Femur (tissue), 1 donor: ENCODE measurements at places on chromosomes 1 and 21.

DNA sequence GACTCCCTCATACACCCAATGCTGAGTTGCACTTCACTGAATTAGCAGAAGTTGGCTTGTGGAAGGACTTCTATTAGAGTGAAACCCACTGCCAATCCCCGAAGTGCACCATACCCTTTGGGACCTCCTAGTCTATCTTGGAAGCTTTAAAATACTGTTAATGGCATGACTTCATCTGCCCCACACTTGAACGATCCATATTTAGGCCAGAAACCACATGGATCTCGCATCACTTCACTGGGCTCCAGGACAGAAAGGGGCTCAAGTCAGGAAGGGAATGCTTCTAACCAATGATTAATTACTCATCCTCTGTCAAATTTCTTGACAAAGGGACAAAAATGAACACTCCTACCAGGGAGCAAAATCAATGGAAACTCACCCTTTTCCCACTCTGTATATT, 69.1 kb downstream of the BCAR3 start:
- no peak for DNase-seq

DNA sequence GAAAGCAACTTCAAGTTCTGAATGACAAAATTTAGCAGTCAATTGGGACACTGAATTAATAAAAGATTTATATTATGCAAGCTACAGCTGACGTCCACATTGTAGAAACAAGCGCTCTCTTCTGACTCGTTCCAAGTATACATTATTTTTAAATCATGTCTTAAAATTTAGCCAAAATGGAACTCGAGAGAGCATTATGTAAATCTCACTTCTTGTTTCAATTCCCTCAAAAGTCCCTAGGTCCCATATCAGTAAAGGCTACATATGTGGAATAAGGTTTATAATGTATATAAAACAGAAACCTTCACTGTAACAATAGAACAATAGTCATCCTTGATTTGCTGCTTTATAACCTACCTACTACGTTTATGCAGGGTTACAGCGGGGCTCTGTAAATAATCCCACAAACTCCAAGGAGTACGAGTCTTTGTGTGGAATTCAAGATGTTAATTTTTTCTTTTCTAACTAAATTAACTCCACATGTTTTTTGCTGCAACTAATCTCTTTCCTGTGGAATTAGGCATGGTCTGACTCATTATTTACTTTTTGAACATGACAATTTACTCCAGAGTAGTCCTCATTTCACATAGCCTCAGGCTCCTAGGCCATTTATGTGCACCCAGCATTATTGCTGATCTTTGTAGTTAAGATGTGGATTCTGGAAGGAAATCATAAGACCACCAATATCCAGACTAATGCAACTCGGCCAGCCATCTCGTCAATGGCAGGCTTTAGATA, 785.1 kb downstream of the LTN1 start:
- DNase-seq: no peak

DNA sequence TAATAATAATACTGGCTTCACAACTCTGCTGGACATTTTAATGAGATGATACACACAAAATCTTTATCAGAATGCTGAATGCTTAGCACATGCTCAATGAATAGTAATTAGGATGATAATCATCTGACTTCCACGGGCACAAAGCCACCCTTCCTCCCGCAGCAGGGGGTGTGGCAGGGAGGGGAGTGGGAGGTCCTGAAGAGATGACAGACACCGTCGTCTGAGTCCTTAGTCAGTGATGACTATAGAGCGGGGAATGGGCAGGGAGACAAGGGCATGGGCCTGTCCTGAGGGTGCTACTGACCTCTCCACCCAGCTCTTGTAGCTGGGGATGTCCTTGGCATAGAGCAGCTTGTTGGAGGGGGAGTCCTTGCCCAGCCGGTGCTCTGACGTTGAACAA, 117.6 kb upstream of the CD34 start:
- DNase-seq: no peak

GRCh38 chr1:167499106-167499505, 19.2 kb downstream of the CD247 start:
- no peak for DNase-seq

DNA sequence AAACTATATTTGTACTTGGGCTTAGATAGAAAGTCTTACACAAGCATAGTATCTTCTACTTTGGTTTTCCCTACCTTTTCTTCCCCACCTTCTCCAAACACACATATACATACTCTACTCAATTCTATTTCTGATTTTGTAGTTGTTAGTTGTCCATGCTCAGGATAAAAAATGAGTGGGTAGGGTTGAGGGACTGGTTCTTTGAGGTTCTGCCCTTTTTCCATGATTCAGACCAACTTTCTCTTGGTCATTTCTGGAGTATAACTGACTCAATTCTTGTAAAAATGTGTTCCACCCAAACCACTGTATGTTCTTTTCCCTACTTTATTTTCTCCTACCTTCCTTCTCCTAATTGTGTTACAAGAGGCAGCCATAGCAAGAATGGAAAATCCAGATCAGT, 3.3 kb downstream of the CFAP126 start:
- DNase-seq: no peak

GRCh38 chr1:226305184-226305583, 3.8 kb downstream of the LIN9 start:
- DNase-seq: no peak

- DNase-seq: no peak
Observed at GRCh38 chr1:3743826-3744225, 8.4 kb upstream of the CCDC27 start.

DNA sequence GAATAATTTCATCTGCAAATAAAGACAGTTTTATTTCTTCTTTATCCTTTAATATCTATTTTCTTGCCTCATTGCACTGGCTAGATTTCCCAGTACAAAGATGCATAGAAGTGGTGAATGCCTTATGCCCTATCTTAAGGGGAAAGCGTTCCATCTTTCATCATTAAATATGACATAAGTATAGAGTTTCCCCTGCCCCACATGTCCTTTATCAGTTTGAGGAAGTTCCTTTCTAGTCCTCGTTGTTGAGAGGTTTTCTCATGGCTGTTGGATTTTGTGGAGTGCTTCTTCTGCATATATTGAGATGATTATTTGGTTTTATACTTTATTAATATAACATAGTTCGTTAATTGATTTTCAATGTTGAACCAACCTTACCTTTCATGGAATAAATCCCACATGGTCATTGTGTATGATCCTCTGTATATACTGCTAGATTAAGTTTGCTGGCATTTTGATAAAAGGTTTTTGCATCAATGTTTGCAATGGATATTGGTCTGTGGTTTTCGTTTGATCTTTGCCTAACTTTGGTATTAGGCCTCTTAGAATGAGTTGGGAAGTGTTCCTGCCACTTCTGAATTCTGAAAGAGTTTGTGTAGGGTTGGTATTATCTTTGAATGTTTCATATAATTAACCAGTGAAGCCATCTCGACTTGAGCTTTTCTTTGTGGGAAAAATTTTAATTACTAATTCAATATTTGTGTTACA, 15.6 kb downstream of the PRKACB start:
- no peak for DNase-seq

- DNase-seq: no peak
Observed at GRCh38 chr1:996851-997712, 2.8 kb downstream of the HES4 start.

DNA sequence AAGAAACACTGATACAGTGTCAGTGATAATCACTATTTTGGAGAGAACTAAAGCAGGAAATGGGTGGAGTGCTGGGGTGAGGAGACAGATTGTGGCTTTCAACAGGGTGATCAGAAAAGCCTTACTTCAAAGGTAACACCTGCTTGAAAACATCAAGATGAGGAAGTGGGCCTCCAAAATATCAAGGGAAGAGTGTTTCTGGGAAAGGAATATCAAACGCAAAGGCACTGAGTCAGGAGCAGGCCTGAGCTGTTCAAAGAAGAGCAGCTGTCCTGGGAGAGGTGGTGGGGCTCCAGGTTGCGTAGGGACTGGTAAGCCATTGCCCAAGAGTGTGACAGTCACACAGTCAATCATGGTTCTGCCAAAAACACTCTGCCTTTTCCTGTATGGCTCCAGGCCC, 47.1 kb upstream of the ATP1A1 start:
- DNase-seq: no peak

DNA sequence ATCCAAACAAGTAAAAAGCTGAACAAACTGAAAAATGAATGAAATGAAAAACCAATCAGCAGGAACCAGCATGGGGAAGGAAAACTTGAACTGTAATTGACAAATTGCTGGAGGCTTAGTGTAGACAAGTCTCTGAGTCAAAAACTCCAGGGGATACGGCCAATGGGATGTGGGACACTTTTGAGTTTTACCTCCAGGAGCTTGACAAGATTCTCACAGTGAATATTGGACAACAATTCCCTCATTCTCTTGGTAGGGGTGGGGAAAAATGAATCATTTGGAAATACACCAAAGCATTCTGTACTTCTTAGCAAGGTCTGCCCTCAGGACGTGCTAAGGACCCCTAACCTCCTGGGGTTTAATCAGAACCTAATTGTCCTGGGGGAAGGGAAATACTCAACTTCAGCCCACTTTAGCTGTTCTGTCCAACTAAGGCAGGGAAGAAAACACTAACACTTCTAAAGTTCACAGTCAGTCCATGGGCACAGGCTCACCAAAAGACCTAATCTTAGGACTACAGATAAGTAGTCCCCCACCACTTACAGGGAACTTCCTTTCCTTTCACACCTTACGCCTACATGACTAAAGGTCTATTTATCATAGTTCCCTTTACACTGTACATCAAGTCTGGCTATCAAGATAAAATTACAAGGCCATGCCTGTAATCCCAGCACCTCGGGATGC, 60.7 kb upstream of the CDC42BPA start:
- no peak for DNase-seq

GRCh38 chr1:218339267-218339831, 5.8 kb upstream of the TGFB2 start:
- no peak for DNase-seq

DNA sequence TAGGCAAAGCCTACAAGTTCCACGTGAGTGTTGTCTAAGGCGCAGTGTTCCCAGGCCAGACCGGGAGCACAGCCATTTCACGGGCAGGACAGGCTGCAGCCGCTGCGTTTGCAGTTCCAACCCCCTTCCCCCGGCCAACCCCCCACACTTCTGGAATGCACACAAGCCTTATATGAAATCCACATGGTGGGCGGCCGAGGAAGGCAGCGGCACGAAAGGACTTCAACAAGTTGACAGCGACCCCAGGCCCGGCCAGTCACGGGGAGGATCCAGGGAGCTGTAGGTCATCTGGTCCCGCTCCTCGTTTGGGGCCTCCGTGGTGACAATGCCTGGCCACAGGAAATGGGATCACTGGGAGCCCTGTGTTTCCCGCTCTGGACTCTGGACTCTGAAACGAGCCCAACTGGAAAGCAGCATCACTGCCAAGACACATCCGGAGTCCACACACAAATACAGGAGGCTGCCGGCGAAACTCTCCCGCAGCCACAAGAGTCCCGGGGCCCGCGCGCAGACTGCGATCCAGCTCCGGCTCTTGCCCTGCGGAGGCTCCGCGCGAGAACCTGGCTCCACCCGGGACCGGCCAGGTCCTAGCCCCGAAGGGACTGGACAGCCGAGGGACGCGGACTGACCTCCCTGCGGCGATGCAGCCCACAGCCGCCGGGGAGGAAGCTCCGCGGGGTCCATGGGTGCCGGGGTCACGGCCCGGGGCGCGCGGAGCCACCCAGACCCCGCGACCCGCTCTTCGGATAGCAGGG, 794 bp downstream of the NID1 start:
- DNase-seq: peak; percentile 88

- DNase-seq: no peak
Observed at GRCh38 chr1:219938706-219939105, 10.3 kb upstream of the SLC30A10 start.

GRCh38 chr1:1438531-1439381, 3.3 kb downstream of the VWA1 start:
- DNase-seq: peak; percentile 38

DNA sequence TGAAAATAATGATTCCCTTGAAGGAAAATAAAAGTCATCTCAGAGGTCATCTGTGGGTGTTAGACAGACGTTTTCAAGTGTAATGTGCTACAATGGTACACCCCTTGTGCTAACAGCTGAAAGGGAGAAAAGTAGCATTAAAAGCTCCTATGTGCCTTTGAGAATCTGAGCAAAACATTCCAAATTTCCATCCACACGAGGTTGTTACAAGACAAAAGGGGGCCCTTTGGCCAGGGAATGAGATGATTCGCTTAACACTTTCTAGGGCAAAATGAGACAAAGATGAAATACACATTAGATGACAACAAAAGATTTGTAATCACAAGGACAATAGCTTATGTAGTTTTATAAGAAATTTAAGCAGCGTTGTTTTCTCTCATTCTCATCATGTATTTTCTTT, 303.6 kb downstream of the LMX1A start:
- no peak for DNase-seq

DNA sequence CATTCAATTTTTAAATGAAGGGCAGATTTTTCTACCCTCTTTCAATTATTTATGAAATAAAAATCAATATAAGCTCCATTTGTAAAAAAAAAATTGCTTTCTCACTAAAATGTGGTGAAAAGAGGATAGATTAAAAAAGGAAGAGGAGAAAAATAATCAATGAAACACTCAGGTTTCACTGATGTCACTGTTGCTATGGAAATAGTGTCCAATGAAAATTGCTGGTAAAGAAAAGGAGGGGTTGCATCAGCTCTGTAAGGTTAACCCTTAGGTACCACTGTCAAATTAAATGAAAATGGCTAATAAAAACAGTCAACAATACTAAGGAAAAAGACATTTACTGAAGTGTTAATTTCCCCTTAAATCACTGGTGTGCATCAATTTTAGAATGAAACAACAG, 91.6 kb upstream of the TTC39A start:
- DNase-seq: no peak

DNA sequence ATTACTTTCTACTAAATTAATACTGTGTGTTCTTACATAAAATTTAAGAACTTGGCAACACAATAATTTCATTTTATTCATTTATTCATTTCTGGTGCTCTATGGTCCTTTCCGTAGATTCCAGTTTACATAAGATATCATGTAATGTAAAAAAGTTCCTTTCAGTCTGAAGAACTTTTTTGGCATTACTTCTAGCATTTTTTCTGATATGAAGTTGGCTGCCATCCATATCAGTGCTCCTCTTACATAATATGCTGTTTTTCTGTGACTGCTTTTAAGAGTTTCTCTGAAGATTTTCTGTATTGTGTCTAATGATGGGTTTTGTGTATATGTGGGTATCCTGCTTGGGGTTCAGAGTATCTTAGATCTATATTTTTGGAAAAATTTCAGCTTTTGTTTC, 34.8 kb downstream of the LIN9 start:
- DNase-seq: no peak

- peak; percentile 31 for DNase-seq
Observed at GRCh38 chr1:154867841-154868605, 2.1 kb downstream of the KCNN3 start.
